ENCODE measurements at places on chromosomes 11 and 22.

DNA sequence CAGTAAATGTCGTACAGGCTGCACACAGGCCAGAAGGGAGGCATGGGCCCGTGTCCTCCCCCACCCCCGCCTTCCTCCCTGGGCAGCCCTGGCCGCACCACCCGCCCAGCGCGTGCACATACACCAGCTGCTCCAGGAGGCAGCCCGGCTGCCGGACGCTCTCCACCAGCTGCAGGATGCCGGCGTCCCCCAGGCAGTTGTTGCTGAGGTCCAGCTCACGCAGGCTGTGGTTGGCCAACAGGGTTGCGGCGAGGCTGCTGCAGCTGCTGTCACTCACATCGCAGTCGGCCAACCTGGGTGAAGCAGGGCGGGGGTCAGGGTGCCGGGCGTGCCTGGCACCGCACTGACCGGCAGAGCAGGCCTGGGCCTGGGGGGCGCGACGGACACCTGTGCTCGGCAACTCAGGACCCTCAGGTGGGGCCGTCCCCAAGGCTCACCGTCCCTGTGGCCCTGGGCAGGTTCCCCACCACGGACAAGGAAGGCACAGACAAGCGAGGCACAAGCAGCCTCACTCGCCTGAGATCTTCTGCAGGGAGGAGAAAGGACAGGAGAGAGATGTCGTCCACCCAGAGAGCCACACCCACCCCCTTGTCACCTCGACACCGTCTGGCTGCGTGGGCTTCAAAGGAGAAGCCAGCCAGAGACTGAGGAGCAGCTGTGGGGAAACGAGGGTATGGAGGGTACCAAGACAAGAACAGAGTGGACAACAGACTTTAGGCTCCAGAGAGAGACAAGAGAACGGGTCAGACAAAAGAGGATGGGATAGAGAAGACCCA, 12.1 kb downstream of the RNH1 start:
- DNase-seq, result no peak

GRCh38 chr11:65662247-65662798, 393 bp downstream of the RELA start:
- DNase-seq, result no peak

GRCh38 chr11:125512106-125512505, 16.0 kb upstream of the FEZ1 start:
- no peak for DNase-seq

DNA sequence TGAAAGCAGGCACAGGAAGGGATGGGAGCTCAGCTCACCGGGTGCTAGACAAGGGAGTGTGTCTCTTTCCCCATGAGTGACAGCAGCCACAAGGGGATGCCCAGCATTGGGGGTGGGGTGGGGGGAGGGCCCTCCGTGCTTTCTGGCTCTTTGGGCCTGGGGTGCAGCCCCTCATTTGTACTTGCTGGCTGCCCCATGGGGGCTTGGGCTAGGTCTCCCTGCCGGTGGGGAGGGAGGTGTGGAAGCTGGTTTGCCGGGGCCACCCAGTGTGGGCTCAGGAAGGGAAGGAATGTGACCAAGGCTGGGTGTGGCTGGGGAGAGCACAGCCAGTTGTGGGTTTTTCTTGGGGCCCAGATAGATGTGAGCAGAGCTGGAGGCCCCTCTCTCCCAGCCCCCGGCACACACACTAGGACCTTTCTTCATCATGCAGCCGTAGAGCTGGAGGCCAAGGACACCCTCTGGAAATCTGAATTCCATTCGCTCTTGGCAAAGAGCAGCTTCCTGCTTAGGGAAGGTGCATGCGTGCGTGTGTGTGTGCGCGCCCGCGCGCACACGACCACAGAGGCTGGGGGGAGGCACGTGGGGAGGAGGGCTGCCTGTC, 25.8 kb downstream of the KCNQ1OT1 start:
- DNase-seq, result no peak

- DNase-seq, result no peak
Observed at GRCh38 chr11:111777094-111778046, 11.2 kb upstream of the PPP2R1B start.

DNA sequence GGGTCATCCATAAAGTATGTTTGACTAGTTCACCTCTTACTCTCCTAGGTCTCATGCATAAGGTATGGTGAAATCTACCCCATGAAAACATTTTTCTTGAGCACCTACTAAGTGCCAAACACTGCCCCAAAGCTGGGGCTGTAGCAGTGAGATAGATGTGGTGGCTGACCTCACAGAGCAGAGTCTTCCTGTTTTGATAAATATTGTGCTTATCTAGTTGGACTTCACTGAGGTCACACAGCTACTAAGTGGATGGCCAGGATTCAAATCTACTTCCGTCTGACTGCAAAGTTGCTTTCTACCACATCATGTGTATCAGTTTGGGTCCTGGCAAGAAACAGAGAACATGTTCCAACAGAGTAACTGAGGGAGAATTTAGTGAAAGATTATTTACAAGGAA, 6.4 kb upstream of the HTATIP2 start:
- no peak for DNase-seq

DNA sequence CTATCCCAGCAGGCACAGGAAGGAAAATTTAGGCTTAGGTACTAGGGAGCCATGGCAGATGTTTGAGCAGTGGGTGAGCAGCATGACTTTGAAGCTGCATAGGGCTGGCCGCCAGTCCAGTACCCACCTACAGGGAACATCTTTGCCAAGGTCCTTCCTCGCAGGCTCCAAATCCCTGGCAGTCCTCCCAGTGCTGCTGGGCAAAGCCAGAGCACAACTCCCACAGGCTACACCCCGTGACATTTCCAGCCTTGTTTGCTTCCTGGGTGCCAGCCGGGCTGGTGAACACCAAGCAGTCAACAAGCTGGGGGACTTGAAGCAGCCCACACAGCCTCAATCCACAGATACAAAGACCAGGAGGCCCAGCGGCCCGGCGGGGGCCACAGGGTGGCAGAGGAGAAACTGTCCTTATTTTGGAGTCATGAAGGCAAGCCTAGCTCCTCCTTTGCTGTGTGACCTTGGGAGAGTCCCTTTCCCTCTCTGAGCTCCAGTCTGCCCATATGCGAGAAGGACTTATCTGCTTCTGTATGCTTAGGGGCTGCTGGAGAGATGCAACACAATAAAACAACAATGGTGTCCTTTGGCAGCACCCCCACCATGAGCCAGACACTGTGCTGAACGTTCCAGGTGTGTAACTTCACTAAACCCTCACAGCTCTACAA, 28.0 kb downstream of the TPST2 start:
- DNase-seq, result no peak

- DNase-seq, result no peak
Observed at GRCh38 chr11:63489879-63490278, 1.1 kb downstream of the PLAAT5 start.

- no peak for DNase-seq
Observed at GRCh38 chr11:114091516-114092397, 32.2 kb downstream of the ZBTB16 start.

GRCh38 chr11:65419772-65420481, 2.7 kb upstream of the NEAT1 start:
- DNase-seq, result peak; percentile 51

GRCh38 chr11:98417256-98417755, 603.4 kb upstream of the CNTN5 start:
- no peak for DNase-seq

GRCh38 chr11:123163621-123164020, 31.4 kb downstream of the CLMP start:
- no peak for DNase-seq

- peak; percentile 61 for DNase-seq
Observed at GRCh38 chr11:44861849-44862557, 88.7 kb downstream of the TP53I11 start.

GRCh38 chr11:17736930-17737817, 2.6 kb downstream of the KCNC1 start:
- DNase-seq, result no peak

DNA sequence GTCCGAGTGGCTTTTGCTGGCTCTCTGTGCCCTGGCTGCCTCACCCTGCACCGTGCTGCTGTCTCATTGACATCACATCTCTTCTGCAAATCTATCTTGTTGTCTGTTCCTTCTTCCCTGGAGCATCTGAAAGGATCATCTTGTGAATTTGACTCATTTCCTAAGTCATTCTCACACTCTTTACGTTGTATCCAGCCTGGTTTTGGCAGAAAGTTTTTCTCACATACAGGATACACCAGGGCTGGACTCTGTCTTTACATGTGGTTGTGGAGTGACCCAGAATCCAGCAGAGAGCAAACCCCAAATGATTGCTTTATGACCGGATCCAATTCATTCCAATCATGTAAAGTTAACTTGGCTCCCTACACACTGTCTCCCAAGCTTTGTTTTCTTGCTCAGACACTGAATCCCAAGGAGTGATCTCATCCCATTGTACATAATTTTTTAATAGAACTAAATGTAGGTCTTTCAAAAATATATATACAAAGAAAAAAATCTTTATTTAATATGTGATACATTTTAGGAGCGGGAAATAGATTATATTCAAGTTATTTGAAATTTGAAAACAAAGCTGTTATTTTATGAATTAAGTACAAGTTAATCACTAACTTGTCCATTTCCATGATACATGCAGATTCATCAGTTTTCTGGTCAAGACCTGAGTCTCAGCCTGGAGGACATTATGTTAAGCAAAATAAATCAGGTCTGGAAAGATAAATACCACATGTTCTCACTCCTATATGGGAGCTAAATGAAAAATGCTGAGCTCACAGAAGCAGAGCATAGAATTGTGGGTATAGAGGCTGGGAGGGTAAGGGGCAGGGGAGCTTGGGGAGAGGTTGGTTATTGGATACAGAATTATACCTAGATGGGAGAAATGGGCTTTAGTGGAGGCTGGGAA, 2.9 kb upstream of the RFPL1 start:
- DNase-seq, result no peak

- DNase-seq, result no peak
Observed at GRCh38 chr22:46547883-46548244, 10.4 kb upstream of the CELSR1 start.

DNA sequence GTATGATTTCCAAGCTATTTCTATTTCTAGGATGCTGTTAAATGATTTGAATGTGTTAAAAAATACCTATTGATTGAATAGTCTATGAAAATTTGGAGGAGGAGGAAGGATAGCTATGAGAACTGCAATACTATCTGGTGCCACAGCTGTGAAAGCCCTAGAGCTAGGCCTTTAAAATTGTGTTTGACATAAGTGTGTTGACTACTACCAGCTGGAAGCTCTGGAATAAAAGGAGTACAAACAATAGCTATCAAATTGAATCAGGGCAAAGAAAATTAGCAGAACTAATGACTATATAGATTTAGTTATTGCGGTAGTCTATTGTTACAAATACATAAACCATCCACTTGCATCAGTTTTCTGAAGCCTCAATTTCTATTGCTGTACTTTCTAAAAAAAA, 124.8 kb upstream of the CNTN5 start:
- no peak for DNase-seq

DNA sequence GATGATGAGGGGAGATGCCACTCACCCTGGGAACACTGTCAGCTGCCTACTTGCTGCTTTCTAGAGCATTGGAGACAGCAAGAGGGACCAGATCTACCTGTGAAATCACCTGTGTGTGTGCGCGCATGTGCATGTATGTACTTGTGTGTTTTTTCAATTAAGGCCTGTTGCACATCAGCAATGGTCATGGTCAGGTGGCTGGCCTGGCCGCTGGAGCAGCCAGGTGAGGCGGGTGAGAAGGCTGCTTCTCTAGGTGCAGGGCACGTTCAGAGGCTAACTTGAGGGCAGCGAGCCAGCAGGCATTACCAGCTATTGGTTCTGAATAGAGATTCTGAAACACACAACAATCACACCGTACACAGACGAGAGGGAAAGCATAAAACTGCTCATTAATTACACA, 65.1 kb downstream of the PARVG start:
- DNase-seq, result no peak

- DNase-seq, result no peak
Observed at GRCh38 chr22:23579870-23580575, at the start of gene IGLL1. IGLL1 (minus strand) TSS chr22:23580290; CDS start chr22:23580190, 100 bp downstream.

DNA sequence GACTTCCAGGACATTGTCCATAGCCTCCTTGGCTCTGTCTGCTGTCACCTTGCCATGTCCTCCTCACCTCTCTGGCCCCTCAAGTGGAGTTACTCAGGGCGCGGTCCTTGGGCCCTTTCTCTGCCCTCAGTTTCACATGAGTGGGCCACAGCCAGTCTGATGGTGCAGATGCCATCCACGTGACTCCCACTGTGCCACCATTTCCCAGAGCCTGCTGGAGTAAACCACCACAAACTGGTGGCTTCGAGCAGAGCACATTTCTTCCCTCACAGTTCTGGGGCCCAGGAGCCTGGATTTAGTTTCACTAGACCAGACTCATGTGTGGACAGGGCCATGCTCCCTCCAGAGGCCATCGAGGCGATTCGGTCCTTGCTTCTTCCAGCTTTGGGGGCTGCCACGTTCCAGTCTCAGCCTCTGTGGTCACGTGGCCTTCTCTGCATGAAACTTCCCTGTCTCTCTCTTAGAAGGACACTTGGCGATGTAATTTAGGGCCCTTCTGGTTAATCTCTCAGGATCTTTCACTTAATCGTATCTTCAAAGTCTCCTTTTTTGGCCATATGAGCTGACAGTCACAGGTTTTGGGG, 14.6 kb downstream of the SMARCB1 start:
- DNase-seq, result no peak

DNA sequence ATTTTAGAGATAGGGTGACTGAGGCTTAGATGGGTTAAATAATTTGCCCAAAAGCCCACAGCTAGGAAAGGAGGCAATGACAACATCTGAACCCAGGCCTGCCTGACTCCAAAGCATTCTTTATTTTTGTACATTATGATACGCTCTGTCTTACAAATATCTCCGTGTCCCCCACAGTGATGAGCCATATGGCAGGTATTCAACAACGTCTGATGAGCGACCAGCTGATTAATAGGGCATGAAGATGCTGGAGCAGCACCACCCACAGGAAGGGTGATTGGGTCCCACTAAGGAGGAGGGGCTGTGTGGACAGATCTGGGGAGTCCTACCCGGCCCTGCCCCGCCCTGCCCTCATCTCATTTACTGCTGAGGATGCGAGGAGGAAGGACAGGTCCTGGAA, 380.6 kb downstream of the CADM1 start:
- DNase-seq, result no peak

GRCh38 chr11:92941676-92942571, 27.5 kb upstream of the MTNR1B start:
- no peak for DNase-seq

DNA sequence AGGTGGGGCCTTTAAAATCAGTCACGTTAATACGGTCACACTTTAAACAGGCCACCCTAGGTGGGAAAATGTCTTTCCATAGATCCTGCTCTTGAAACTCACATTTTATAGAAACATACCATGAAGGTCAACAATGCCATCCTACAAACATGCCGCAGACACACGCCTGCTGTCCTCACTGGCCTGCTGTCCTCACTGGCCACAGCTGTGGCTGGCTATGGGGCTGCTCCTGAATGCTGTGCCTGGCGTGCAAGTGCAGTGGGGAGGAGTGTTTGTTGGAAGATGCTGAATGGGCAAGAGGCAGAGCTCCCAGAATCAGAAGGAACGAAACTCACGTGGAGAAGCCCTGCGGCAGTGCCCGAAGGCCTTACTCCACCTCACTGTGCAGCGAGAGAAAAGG, 106.2 kb upstream of the BID start:
- no peak for DNase-seq
